ENCODE measurements at places on chromosomes 2 and 18.

- DNase-seq: no peak
Observed at GRCh38 chr2:201833781-201834180, 27.4 kb downstream of the CDK15 start.

DNA sequence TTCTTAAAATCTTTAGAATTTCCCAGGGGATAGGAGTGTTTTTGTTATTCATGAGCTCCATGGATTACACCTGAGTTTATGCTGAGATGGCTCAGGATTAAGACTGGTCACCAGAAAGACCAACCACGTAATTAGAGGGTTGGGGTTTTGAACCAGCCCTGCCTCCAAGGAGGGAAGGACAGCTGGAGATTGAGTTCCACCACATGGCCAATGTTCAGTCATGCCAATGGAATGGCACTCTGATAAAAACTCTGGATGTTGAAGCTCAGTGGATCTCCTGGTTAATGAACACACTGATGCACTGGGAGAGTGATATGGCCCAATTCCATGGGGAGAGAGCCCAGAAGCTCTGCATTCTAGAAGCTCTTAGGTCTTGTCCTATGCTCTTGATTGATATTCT lies 38.7 kb upstream of the PTPN4 start:
- no peak for DNase-seq

DNA sequence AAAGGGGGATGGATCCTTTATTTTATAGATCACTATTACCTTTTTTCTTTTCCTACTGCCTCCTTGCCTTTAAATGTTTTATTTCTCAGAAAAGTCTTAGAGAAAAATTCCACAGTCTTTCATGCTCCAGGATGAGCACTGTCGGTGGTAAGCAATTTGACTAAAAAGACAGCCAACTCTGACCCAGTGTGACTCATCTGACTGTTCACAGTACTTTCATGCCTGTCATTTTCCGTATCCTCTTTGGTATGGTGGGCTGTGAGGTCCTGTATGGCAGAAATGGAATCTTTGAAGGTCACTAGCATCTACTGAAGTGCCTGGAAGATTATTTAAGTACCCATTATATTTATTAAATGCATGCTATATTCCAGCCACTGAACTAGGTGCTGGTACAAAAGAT lies 2.1 kb upstream of the RFTN2 start:
- DNase-seq: no peak

- DNase-seq: no peak
Observed at GRCh38 chr2:216202626-216203250, 93.6 kb downstream of the XRCC5 start.

- peak; percentile 67 for DNase-seq
Observed at GRCh38 chr18:56168049-56168781, 470.2 kb downstream of the TXNL1 start.

- DNase-seq: peak; percentile 76
Observed at GRCh38 chr2:222548992-222549391, 106.9 kb downstream of the FARSB start.

- DNase-seq: no peak
Observed at GRCh38 chr2:238685327-238685709, 162.6 kb upstream of the TWIST2 start.

DNA sequence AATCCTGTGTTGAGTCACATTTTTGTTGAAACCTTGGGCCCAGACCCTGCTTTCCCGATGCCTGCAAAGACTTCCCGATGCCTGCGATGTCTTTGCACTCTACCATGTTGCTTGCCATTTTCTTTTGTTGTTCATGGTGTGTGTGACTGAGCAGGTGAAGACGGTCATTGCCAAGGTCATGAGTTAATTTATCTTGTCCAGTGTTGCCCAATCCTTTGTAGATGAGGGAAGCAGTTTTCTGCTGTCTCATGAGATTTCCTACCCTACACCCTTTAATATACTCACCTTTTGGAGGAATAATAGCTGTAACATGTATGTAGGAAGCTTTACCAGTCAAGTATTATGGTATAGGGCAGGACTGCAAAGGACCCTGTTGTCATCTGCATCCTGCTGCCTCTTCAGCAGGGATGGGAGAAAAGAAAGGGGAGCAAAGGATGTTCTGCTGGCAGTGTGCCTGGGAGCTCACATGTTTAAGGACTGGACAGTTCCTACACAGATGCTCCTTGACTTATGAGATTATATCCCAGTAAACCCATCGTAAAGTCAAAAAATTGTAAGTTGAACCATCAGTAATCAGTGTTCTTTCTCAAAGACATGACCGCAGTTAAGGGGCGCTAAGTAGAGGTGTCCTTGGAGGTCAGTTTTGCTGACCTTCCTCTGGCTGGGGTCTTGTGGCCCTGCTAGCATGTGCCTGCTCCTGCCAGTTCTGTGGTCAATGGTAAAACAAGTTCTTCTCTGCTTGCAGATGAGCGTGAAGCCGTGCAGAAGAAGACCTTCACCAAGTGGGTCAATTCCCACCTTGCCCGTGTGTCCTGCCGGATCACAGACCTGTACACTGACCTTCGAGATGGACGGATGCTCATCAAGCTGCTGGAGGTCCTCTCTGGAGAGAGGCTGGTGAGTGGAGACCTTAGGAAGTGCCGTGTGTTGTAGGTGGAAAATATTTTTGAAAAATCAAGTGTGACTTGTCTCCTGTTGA lies 124.8 kb upstream of the EML6 start:
- DNase-seq: no peak

- DNase-seq: no peak
Observed at GRCh38 chr2:7815726-7816125, 866.1 kb upstream of the ID2 start.

- no peak for DNase-seq
Observed at GRCh38 chr18:41052625-41053024, 902.4 kb upstream of the PIK3C3 start.

- DNase-seq: peak; percentile 58
Observed at GRCh38 chr2:167333245-167333644, 445.0 kb downstream of the XIRP2 start.

DNA sequence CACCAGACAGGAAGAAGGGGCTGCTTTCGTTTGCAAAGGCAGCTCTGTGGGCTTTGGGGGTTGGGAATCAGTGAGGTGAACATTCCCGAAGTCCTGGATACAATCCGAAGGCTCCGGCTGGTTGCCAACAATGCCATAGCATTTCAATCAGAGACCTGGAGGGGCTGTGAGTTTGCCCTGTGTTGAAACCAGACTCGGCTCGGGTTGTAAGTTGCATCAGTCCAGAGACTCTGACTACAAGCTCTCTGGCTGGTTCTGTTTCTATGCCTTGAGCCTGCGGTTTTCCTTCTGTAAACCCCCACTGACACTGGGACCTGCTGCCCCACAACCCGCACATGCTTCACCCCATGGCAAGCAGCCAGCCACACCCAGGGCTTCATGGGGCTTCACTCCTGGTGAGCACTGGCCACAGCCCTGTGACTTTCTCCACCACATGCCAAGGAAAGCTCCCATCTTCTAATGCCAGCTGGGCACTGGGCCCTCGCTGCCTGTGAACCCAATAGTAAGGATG lies 85.7 kb upstream of the ODC1 start:
- DNase-seq: no peak

GRCh38 chr2:206069417-206069816 lies 16.6 kb downstream of the INO80D start:
- no peak for DNase-seq

DNA sequence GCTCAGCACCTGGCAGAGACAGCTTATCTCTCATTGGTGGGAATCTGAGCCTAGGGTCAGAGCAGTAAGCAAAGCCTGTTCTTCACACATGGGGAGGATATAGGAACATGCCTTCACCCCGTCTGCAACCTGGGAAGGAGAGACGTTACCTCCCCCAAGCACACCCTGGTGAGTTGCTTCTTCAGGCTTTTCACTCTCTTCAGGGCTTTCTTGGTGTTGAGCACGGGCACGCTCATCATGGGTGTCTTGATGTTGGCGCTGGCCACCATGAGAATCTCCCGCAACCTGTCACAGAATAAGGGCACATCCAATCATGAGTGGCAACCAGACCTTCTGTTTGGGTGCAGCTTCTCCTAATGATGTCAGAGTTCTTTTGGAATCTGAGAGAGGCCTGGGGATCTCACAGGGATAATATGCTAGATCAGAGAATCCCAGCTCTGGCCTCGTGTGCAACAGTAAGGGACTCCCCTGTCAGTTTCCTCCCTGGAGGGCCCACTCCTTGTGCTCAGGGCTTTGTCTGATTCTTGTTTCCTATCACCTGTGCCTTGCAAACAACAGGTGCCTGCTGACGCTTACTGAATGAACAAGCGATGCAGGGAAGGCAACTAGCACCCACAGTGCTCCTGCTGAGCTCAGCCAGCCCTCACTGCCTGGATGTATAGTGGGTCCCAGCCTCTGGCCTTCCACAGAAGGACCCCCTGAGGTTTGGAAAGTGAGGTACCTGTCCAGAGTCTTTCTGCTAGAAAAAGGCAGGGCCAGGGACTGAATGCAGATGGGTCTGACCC lies 66.3 kb downstream of the POLR1A start:
- DNase-seq: no peak
